ENCODE measurements at places on chromosomes 5 and 9. TPM values are rescaled to one million over a fixed set of nuclear protein-coding genes. Genes with fewer than 3 reads are reported as not detected.

Gene SYNPO
- total RNA-seq: 52.7 TPM

Gene SPATA31A3
- not detected for total RNA-seq

Gene PGM5
- 33.9 TPM for total RNA-seq

Gene FASTKD3
- not detected for total RNA-seq

Gene KLHL3
- total RNA-seq: 20.4 TPM

Gene NIM1K
- total RNA-seq: 0.43 TPM

Gene SPINK6
- not detected for total RNA-seq

Gene IL17B
- total RNA-seq: 1.7 TPM

Gene DAB2
- 66.5 TPM for total RNA-seq

Gene PCDHGA12
- total RNA-seq: 5.4 TPM

GRCh38 chr5:176564002-176564401 is 14.9 kb downstream of the CDHR2 start:
- no peak for DNase-seq

- no peak for DNase-seq
These were observed 603 bp downstream of the DENND1A start for GRCh38 chr9:123929177-123929869.

- peak; percentile 84 for DNase-seq
These were observed 439.9 kb upstream of the KLF4 start for GRCh38 chr9:107929443-107929842.

DNA sequence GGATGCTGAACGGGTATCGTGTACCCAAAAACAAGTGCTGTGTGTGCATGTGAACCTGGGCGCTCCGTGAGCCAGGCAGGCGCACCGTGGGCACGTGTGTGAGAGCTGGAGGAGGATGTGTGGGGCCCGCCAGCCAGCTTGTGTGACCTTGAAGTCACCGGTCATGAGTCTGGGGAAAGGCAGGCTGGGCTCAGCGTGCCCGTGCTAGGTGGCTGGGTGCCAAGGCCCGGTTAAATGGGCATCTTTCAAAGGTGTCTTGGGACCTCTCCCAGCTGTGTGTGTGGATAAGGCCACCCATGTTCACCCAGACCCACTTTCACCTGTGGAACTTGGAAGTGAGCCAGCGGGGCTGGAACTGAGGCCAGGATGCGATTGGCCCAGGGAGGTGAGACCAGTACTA is 3.4 kb downstream of the KCNT1 start:
- DNase-seq: peak; percentile 59

GRCh38 chr5:98750693-98751092 is 22.8 kb upstream of the RGMB start:
- DNase-seq: no peak

DNA sequence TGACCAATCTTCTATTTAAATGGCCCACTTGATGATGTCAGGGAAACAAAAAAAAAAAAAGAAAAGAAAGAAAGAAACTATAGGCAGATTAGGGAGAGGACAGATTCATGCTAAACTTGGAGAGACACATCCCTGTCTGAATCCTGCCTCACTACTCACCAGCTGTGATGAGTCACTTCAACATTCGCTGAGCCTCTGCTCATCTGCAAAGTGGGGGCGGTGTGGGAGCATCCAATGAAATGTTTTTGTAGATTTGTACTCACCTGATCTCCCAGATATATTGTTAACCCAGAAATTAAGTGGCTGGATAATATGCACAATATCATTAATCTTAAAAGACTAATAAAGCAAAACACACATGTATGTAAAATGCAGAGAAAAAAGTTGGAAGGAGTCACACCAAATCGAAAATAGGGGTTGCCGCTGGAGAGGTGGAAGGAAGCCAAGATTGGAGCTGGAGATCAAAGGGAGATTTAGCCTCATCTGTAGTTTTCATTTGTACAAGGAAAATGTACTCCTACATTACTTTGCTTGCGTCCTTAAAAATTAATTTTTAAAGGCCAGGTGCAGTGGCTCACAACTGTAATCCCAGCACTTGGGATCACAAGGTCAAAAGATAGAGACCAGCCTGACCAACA is 17.0 kb upstream of the ERGIC1 start:
- no peak for DNase-seq

DNA sequence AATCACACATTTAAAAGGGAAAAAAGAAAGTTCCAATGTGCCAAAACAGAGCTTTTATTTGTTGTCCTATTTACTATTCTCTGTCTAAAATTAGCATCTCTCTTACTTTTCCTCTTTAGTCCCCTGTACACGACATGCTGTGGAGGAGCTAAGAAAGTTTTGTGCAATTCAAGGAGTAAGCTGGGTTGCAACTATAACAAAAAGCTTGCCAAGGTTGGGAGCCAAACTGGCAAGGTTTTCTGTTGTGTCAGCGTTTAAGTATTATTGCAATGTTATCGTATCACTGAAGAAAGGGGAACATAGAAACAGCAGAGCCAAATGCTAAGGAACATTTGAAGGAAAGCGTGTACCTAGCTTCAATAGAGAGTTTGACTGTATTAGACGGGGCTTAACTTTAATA is 680.8 kb downstream of the CETN3 start:
- no peak for DNase-seq

DNA sequence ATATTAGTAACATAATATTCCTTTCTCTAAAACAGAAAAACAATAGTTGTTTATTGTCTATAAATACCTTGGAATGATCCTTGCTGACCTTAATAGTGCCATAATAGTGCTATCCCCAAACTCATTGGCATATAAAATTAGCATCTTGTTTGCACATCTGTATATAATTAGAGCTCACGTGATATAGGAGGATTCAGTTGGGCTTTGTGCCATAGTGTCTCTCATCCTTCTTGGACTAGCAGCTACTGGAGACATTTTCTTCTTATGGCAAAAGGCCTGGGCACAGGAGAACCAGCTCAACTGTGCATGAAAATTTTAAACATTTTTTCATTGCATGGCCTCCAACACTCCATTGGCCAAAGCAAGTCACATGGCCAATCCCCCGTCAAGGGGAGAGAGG is 342.5 kb downstream of the SPATA31D1 start:
- DNase-seq: no peak

- DNase-seq: no peak
These were observed 16.2 kb downstream of the CDC14B start for GRCh38 chr9:96603305-96604003.

GRCh38 chr5:62330302-62330701 is 24.3 kb downstream of the KIF2A start:
- DNase-seq: no peak

GRCh38 chr5:134098690-134099089 is 15.8 kb upstream of the TCF7 start:
- DNase-seq: no peak

- no peak for DNase-seq
These were observed 1.2 kb downstream of the PANK3 start for GRCh38 chr5:168578006-168578405.

DNA sequence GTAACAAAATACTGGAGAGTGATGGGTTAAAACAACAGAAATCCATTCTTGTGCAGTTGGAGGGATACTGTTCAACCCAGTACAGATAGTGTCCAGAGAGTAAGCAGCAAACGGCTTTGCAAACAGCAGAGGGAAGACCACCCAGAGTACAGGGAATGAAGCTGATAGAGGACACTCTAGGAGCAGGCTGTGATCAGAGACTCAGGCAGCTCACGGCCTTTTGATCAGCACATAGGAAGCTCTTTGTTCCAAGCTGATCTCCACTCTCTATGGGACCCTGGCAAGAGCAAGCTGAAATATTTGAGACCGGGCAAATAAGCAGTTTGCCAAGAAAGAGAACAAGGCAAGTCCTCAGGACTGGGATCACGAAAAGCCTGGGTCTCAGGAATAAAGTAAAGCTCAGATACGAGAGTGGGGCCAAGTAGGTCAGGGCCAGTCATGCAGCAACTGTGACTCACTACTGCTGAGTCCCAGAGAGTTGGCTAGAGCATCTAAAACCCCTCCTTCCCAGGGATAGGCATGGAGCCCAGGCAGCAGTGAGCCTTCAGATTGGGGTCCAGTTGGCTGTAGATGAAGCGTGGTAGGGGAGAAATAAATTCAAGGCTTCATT is 52.4 kb downstream of the MELK start:
- DNase-seq: peak; percentile 46

GRCh38 chr9:124164811-124165210 is 92.9 kb upstream of the NEK6 start:
- no peak for DNase-seq

DNA sequence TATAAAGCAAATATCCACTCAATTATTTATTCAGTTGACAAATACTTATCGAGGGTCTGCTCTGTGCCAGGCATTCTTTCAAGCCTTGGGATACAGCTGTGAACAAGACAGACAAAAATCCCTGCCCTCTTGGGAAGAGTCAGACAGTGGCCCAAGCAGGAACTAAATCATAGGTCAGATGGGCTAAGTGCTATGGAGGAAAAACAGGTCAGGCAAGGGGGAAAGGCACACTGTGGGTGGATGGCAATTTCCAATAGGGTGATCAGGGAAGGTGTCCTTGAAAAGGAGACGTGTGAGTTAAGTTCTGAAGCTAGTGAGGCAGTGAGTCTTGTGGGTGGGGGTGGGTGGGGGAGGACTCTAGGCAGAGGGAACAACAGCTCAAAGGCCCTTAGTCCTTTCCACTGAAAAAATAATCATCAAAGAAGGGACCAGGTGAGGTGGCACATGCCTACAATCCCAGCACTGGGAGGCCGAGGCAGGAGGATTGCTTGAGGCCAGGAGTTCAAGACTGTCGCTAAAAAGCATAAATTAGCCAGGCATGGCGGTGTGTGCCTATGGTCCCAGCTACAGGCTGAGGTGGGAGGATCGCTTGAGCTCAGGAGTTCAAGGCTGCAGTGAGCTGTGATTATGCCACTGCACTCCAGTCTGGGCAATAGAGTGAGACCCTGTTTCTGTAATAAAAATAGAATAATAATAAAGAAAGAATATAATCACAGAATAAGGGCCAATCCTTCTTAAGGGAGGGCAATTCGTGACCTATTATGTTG is 95.2 kb upstream of the CPEB4 start:
- DNase-seq: no peak

GRCh38 chr9:135229701-135230385 is 142.4 kb downstream of the OLFM1 start:
- DNase-seq: no peak

- peak; percentile 62 for DNase-seq
These were observed 55.7 kb upstream of the MAP3K1 start for GRCh38 chr5:56759521-56760216.

- peak; percentile 63 for DNase-seq
These were observed 49.5 kb upstream of the SARDH start for GRCh38 chr9:133787754-133788025.

GRCh38 chr9:96513622-96514021 is 63.7 kb downstream of the HABP4 start:
- no peak for DNase-seq

- DNase-seq: no peak
These were observed 35.4 kb upstream of the PHF2 start for GRCh38 chr9:93541005-93541404.

DNA sequence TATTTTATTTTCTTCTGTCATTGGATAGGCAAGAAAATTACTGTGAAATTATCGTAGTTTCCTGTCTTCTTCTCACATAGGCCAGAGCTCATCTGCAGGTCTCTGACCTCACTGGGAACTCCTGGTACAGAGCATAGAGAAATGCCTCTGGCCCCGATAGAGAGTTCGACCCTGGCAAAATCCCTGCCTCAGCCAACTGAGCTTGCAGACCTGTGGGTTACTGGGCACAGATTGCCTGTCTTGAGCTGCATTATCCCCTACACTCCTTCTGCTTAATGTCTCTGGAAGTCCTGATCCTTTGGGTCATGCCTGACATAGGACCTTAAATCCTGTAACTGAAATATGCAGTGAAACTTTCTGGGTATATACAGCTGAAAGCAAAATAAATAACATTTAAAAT is 439.3 kb upstream of the CTNND2 start:
- DNase-seq: no peak

DNA sequence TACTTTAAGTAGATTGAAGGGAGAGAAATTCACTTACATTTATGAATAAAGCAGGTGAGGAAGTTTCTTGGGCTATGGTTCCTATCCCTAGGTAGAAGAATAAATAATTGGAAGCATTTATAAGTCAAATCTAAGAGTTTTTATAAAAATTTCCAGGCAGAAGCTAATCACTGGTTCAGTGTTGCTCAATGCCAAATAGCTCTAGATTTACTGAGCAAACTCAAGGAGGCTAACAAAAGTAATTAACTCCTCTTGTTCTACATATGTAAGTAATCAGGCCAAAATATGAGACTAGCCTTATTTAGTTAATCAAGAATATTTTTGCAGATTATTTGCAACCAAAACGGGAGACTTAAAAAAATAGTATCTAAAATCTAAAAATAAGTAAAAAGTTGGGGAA is 472.3 kb downstream of the PLK2 start:
- no peak for DNase-seq

- no peak for DNase-seq
These were observed 1006.9 kb upstream of the CTNND2 start for GRCh38 chr5:12911156-12911555.

Measured in stomach (tissue), 19 donors.